T follicular helper cell (primary cell): ENCODE measurements at places on chromosomes 6 and 20.

DNA sequence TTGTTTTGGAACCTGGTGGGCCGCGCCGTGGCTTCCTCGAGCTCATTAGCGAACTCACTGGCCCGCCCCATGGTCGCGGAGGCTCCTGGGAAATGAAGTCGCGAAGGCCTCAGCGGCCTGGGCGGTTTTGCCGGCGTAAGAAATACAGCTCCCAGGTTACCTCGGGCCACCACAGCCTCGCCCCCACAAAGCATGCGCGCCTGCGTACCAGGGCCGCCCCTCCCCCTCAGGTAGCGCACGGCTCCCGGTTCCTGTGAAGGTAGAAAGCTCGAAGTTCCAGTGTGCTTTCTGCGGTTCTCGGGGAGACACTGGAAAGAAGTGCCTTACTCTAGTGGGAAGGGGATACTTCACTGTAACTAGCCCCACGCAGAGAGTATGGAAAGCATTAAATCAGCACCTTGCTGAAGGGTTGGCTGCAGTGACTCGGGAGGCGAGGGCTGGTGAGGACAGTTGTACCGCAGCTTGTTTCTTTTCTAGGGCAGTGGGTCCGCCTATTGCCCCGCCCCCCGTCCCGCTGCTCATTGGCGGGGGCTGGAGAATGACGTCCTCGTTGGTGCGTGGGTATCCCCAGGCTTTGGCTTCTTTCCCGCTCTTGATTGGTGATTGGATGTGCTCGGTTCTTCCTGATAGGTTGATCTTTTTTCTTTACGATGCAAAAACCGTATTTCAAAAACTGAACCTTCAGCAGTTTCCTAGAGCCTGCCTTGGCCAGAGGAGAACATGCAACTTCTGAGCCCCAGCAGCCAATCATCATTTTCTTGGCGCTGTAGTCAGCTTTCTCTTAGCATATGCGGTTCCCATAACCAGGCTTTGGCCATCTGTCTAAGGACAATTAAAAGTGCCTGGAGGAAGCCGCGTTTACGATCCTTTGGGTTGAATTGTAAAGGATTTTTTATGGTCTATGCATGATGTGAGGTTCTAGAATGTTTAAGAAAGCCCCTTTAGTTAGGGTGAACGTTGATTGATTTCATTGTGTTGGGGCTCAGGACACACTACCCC is at the start of gene CDK19:
CDK19 (minus strand) TSS at position 59 of the 999 bp plus-strand sequence. CDS start 333 bp downstream, outside the sequence.
- peak; percentile 97 for DNase-seq

- no peak for DNase-seq
These were observed 32.6 kb upstream of the BTN3A2 start for GRCh38 chr6:26332408-26332807.

GRCh38 chr20:9166153-9166780 is 97.4 kb downstream of the PLCB4 start:
- no peak for DNase-seq

DNA sequence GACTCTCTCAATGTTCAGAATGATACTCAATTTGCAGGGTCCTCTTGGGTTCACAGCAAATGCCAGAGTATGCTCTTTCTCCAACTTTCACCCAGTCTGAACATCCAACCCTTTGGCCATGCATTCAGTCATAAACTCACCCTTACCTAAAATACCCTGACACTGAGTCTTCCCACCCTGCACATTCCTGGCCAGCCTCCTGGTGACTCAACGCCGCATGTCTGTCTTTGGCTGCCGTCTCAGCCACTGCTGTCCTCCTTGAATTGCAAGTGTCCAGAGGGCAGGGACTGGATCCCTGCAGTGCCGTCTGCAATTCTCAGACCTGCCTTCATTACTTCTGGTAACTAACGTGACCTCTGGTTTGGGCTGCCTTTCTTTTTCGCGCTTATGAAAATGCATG is 593.4 kb downstream of the QKI start:
- no peak for DNase-seq

DNA sequence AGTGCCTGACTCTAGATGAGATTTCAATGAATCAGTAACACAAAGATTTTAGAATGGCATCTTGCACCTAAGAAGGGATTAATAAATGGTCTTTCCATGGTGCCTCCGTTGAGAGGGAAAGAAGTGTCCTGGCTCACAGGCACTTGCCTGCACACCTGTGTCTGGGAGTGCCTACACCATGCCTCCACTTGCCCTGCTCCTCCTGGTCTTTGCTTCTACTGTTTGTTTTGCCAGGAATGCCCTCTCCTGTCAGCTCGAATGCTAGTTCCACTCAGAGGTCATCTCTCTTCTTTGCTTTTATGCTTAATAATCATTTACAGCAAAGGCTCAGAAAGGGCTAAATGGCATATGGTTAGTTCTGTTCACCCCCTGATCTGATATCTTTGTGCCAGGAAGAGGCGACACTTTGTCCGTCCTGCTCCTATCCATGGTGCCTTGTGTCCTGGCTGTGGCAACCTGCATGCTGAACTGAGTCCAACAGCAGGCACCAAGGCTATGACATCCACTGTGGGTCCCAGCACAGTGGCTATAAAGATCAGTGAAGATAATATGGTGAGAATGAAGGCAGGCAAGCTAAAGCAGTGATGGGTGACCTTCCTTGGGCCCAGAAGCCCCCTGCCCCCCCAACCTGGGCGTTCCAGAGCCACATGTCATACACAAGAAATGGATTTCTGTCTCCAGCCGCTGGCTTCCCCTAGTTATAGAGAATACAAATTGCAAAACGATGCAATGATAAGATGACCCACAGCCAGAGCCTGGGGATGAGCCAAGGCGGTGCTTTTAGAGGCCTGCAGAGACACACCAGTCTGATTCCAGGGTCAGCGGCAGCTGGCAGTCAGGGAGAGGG is 1.4 kb downstream of the C6orf132 start:
- DNase-seq = no peak

GRCh38 chr6:157763904-157764177 is 59.2 kb upstream of the SNX9 start:
- no peak for DNase-seq

- DNase-seq = no peak
These were observed 36.8 kb upstream of the CLDN20 start for GRCh38 chr6:155227046-155227445.

DNA sequence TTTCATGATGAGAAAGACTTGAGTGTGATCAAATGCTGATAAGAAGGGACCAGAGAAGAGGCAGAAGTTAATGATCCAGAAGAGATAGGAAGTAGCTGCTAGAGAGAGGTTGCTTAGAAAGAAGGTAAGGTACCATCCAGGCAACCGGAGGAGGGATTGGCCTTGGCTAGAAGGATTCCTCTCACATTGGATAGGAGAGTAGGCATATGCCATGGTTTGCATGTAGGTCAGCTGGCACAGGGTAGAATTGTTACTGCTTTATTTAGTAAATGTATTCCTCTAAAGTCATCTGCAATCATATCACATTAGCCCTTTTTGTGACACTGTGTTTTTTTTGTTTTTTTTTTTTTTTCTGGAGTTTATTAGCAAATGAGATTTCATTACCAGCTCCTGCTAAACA is 580.9 kb upstream of the FLRT3 start:
- DNase-seq = no peak

DNA sequence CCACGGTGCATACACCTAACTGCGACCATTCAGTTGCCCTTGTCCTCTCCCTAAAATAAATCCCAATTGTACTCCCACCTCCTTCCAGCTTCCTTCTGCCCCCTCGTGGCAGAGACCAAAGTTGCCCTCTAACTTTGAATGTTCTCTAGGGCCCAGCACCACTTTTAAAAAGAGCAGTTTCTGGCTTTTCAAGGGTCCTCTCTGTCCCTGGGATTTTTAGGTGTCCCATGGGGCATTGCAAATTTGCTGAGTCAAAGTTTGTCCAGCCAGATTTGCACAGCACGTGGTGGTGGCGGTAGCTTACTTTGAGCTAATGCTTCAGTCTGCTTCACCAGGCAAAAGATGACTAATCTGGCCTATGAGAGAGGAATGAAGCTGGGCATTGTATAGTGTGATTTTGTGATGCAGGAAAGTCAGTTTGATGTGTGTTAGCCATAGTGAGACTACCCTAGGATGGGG is 100.2 kb downstream of the PERP start:
- DNase-seq = no peak

DNA sequence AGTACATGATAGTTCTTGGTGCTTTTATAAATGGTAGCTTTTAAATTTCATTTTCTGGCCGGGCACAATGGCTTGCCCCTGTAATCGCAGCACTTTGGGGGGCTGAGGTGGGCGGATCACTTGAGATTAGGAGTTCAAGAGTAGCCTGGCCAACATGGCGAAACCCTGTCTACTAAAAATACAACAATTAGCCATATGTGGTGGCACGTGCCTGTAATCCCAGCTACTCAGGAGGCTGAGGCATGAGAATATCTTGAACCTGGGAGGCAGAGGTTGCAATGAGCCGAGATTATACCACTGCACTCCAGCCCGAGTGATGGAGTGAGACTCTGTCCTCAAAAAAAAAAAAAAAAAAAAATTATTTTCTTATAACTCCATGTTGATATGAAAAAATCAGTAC is 36.0 kb downstream of the LRRN4 start:
- DNase-seq = no peak

DNA sequence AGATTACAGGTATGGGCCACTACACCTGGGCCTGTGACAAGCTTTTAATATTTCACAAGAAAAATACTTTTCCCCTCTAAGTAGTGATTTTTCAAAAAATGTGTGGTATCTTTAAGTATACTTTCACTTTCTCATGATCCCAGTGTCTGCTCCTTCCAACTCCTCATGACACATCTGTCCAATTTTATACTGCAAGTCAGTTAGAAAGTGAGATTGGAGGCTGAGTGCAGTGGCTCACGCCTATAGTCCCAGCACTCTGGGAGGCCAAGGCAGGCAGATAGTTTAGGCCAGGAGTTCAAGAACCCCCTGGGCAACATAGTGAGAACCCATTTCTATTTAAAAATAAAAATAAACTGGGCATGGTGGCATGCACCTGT is 20.2 kb downstream of the PIM1 start:
- DNase-seq = no peak

DNA sequence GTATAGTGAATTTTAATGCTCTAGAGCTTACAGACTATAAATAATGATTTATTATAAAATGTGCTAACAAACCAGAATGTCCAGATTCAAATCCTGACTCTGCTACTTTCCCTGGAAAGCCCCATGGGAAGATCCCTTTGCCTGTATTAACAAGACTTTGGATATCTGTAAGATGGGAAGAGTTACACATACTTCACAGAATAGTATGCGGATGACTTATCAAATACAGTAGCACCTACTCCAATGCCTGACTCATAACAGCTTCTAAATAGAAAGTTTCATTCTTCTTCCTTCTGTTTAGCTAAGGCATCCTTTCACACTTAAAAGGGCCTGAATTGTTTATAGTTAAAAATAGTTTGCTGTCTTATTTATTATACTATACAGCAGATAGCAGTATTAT is 166.3 kb downstream of the KCNQ5 start:
- DNase-seq = no peak

DNA sequence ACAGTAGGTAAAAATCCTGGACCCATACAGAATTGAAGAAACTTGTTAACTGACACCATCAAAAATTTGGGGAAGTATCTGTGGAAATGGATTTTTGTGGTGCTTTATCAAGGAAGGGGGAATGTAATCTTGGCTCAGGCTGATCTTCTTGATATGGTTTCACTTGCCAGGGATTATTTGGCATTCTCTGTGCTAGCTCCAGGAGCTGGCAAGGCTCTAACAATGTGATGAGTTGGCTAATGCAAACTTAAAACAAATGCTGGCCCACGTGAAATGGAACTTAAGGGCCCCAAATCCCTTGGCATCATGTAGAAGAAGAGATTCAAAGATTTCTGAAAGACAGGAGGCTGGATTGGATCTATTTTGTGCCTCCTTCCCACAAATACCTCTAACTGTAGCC is 13.1 kb downstream of the KCNS1 start:
- no peak for DNase-seq

GRCh38 chr20:24960861-24961260 is 11.8 kb downstream of the CST7 start:
- no peak for DNase-seq

GRCh38 chr6:32529697-32530430 is at the start of gene HLA-DRB5:
HLA-DRB5 (minus strand) TSS chr6:32530287; CDS start chr6:32530224, 63 bp downstream.
- no peak for DNase-seq

DNA sequence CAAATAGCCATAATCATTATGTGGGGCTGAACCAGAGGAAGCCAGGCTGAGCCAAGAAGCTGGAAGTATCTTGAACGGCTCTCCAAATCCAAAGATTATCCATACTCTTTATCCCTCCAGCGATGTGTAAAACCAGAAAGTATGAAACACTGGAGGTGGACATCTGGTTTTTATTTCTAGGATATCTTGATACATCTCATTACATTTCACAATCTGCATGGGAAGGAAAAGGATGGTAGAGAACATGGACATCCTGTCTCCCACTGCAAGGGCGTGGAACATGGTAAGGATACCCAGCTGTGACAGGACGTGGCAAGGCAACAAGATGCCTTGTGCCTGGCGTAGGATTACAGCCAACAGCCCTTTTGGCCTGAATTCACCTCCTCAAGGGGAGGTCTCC is 20.1 kb downstream of the TRIM27 start:
- no peak for DNase-seq

- DNase-seq = no peak
These were observed 33.1 kb downstream of the FGD2 start for GRCh38 chr6:37038292-37039198.

- no peak for DNase-seq
These were observed 3.4 kb upstream of the PARD6B start for GRCh38 chr20:50727792-50728485.

DNA sequence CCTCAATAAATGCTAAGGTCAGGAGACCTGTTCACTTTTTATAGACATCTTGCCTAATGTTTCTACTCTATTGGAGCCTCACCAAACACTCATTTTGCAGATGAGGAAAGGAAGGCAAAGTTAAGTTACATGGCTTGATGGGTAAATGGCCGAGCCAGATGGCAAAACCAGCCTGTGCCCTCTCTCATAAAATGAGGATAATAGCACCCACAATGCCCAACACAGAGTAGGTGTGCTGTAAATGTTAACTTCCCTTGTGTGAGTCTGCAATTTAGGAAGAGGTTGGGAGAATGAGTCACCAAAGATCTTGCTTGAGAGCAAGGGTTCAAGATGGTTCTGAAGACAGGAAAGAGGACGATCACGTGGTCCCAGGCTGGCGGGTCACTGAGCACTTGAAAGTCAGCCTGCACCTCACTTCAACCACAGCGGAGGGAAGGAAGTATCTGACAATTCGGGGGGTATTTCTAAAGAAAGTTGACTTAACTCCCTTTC is 3.3 kb downstream of the KCNK5 start:
- no peak for DNase-seq

GRCh38 chr6:146422789-146423375 is 120.8 kb upstream of the RAB32 start:
- DNase-seq = no peak

GRCh38 chr20:6674831-6675230 is 92.7 kb upstream of the BMP2 start:
- DNase-seq = no peak

DNA sequence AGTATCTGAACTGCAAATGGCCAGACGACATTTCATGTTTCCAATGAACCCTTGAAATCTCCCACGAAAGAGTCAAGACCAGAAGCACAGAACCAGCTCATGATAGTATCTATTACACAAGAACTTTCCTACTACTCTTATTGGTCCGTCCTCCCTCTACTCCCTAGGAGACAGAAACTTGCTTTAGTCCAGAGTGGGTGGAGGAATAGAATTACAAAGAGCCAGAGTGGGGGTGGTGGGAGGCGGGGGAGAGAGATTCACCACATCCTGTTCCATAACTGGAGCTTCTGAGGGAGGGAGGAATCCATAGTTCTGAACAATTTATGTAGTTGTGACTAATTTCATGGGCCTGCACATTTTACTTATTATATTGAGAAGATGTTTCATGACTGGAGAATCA is 18.5 kb upstream of the WFDC10A start:
- no peak for DNase-seq

GRCh38 chr20:63854069-63854765 is 7.1 kb upstream of the ABHD16B start:
- DNase-seq = no peak
